ENCODE measurements at places on chromosomes 4 and X. TPM values are rescaled to one million over a fixed set of nuclear protein-coding genes. Genes with fewer than 3 reads are reported as not detected.

DNA sequence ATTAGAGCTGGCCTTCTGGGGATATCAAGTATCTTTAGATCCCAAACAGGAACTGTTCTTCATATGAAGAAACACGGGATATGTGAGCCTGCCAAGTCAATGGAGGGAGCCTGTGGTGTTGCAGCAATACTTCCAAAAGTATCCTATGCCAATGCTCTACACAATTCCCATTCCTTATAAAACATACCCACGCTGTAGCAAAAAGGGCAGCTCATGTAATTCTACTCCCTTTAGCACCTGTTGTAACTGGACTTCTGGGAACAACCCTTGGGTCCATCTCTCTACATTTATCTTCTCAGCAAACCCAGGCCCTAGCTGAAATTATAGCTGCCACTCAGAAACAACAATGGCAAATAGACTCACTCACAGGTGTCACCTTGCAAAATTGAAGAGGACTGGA is 12.5 kb upstream of the NAF1 start:
- no peak for DNase-seq

- DNase-seq, result no peak
Observed at GRCh38 chr4:14196131-14196530, 568.6 kb upstream of the BOD1L1 start.

The C4orf50 gene
- total RNA-seq, result not detected

- DNase-seq, result no peak
Observed at GRCh38 chr4:70714079-70714887, 7.5 kb upstream of the RUFY3 start.

The SLC25A43 gene
- 23.5 TPM for total RNA-seq

The ATP8A1 gene
- 2.1 TPM for total RNA-seq

The PPP2R2C gene
- not detected for total RNA-seq

- peak; percentile 58 for DNase-seq
Observed at GRCh38 chr4:66653937-66654336, 891.4 kb downstream of the CENPC start.

The CXCL13 gene
- total RNA-seq, result not detected

GRCh38 chr4:41384992-41385391 is 128.3 kb downstream of the UCHL1 start:
- DNase-seq, result no peak

The CDX4 gene
- total RNA-seq, result not detected

DNA sequence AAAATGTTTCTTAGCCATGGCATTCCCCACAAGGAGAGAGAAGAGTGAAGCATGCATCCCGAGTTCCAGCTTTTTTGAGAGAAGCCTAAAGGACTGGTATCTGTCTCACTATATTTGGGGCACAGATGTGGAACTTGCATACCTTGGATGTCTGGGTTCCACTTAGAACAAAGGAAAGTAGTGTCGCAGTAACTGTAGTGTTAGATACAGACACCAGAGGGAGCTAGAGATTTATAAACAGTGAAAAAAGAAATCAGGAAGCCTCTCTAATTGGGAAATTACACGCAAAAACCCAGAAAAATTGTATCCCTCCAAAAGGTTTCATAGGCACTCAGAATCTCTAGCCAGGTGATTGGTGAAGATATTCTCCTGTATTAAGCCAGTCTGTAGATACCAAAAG is 34.4 kb downstream of the AGTR2 start:
- DNase-seq, result peak; percentile 0

DNA sequence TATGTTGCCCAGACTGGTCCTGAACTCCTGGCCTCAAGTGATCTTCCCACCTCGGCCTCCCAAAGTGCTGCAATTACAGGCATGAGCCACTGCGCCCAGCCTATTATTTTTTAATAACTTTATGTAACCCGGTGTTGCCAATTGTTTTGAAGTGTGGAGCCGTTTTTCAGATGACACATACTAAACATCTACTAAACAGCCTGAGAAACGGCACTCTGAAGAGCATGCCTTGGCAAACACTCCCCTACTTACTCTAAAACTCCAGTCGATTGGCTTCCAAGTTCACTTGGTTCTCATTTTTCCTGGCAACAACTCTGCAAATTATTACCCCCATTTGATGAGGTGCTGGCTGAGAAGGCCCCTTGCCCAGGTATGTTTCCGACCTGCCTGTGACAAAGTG is 131.1 kb downstream of the GPR143 start:
- DNase-seq, result no peak

DNA sequence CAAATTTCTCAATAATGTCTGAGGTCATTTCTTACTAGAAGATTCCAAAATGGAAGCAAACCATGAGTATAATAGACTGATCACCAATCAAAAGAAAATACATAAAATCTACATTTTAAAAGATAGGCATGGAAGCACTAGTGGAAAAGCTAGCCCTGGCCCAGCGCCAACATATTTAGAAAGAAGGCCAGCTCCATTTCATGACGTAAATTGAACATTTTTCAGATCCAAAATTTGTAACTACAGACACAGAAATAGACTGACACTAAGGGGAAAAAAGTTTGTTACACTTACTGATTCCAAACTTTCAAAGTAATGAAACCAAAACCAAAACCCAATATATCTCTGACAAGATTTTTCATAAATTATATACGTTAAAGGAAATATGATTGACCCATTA is 117.7 kb downstream of the ADAMTS3 start:
- DNase-seq, result no peak

GRCh38 chr4:153432965-153433753 is 33.0 kb upstream of the TMEM131L start:
- DNase-seq, result peak; percentile 85

The NXF2B gene
- total RNA-seq, result not detected

- no peak for DNase-seq
Observed at GRCh38 chr4:138182838-138183426, 59.2 kb downstream of the SLC7A11 start.

The LRIT3 gene
- total RNA-seq, result under 0.01 TPM

The RNF175 gene
- under 0.01 TPM for total RNA-seq

GRCh38 chrX:112967341-112967740 is 126.7 kb upstream of the AMOT start:
- no peak for DNase-seq

GRCh38 chrX:47958761-47959342 is 44.9 kb downstream of the ZNF182 start:
- DNase-seq, result no peak

DNA sequence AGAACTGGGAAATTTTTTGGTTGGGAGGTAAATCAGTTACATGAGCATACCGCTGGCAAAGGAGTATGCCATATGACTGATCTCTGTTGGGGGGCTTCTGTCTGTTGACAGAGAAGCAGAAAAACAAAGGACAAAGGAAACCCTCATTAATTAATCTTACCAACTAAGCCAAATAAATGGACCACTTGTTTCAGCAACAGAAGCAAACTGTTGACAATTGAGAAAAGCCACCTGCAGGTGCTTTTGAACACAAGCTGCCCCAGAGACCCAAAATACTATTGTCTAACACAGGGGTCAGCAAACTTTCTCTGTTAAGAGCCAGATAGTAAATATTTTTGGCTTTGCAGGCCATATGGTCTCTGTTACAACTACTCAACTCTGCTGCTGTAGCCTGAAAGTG is 7.0 kb upstream of the FRYL start:
- no peak for DNase-seq

GRCh38 chr4:162727232-162727631 is 439.5 kb downstream of the NAF1 start:
- DNase-seq, result no peak

The OTC gene
- not detected for total RNA-seq

- no peak for DNase-seq
Observed at GRCh38 chr4:15951781-15952180, 11.2 kb downstream of the FGFBP2 start.

The PAK3 gene
- total RNA-seq, result 1.4 TPM

The RBM41 gene
- 15.3 TPM for total RNA-seq

DNA sequence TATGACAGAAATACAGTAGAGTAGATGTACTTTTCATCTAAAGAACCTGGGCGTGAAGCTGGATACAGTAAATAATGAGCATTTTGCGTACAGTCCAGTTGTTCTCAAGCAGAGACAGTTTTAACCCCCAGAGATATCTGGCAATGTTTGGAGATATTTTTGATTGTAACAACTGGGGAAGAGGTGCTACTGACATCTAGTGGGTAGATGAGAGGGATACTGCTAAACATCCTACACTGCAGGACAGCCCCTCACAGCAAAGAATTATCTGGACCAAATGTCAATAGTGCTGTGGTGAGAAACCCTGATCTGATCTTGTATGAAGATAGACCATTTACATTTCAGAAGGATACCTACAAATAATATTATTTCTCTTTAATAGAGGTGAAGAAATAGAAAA is 200.2 kb upstream of the FAM47A start:
- no peak for DNase-seq

DNA sequence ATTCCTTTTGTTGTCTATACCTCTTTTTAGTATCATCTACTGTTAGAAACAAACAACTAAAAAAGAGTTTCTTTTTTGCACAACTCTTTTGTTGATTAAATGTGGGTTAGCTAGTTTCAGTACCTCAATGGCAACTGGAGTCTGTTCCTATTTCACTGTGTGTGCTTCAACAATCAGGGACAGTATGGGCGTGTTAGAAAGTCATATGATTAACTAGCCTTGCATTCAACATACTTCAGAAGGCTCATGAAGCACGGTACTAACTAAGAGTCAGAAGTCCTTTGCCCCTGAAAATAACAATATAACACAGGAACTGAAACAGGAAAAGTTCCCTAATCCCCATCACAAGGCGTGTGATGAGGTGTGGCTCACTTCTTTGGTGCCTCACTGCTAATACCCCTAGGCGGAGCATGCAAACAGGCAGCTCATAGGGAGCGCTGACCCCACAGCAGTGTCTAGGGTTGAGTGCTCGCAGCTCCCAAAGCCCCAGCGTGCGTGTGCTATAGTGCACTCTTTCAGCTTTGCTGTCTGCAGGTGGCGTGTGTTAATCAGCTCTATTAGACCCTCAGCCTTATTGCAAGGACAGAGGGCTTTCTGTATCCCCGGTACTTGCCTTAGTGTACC is 203.1 kb upstream of the NDST3 start:
- DNase-seq, result peak; percentile 15

The CTSO gene
- 25.0 TPM for total RNA-seq

The CYLC1 gene
- not detected for total RNA-seq

The IBSP gene
- 15.6 TPM for total RNA-seq

DNA sequence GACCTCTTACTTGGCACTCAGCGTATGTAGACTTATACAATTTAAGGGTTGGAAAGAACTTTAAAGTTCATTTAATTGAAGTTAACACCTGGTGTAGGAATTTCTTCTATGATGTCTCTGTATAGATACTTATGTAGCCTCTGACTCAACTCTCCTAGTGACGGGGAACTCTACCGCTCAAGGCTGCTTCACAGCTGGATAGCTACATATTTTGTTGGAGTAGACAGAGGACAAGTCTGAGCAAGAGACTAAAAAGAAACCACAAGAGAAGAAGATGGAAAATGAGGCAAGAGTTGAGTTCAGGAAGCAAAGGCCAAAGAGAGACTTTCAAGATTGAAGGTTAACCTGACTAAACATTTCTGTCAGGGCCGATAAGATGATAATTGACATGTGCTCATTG is 52.6 kb downstream of the GPR50 start:
- DNase-seq, result no peak

The FAM184B gene
- total RNA-seq, result under 0.01 TPM

- no peak for DNase-seq
Observed at GRCh38 chr4:42350611-42351182, 46.6 kb upstream of the SHISA3 start.

The TXK gene
- 0.72 TPM for total RNA-seq

DNA sequence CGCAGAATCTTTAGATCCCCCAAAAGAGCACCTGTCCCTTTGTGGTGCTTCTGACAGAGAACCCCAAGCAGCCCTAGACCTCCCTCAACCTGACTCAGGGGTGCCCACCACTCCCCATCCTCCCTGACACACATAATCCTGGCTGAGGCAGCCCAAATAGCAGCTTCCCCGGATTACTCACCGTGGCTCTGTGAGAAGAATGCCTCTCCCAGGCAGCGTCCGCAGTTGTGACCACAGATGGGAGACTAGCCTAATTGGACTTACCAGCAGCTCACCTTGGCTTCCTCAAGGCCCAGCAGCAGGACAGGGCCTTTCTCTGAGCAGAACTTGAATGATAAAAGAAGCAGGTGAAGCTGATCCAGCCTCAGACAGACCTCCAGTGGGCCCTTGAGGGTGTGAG is 10.3 kb upstream of the ODAPH start:
- DNase-seq, result no peak

DNA sequence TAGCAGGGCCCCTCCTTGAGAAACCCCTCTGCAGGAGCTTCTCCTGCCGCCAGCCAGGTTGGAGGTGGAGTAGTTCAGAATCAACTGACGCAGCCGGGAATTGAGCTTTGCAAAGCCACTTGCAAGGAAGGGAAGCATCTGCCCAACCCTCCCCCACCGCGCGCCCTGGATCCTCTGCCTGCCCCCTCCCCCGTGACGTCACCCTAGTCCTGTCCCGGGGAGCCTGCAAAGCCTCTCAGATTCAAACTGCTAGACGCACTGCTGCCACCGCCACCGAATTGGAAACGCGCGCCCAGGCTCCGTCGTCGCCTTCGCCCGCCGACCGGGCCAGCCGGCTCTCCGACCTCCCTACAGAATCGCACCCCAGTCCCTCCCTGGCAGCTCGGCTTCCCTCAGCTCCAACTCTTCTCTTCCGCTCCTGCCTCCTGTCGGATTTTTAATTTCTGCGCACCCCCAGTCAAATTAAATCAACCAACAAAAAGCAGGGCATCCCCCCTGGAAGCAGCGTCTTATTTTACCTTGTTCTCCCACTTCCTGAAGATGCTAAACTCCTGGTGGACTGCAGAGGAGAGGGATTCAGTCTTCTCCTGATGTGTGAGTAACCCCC is 3.8 kb downstream of the SLITRK2 start:
- DNase-seq, result no peak

The ZAR1 gene
- not detected for total RNA-seq

The CORIN gene
- total RNA-seq, result 0.88 TPM
